ENCODE measurements at places on chromosomes 3 and 15.

- no peak for DNase-seq
Measured at GRCh38 chr15:40306371-40306770, 1.4 kb downstream of the PLCB2 start.

GRCh38 chr3:106809623-106810299, 567.5 kb upstream of the CCDC54 start:
- DNase-seq, result no peak

GRCh38 chr3:48511551-48511950, 7.6 kb upstream of the SHISA5 start:
- DNase-seq, result no peak

- DNase-seq, result no peak
Measured at GRCh38 chr3:161647936-161648470, 151.4 kb downstream of the OTOL1 start.

DNA sequence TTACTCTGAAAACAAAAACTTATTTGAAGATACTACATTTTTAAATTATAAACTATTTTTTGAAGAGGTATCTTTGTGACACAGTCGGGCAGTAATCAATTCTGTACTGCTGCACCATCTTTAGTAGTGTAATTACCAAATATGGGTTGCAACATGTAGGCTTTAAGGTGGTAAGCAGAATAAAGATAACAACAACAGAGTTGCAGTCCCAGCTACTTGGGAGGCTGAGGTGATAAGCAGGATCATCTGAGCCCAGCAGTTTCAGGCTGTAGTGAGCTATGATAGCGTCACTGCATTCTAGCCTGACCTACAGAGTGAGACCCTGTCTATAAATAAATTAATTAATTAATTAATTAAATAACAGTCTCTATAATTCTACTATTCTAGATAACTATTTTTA, 6.0 kb downstream of the PLOD2 start:
- DNase-seq, result no peak

DNA sequence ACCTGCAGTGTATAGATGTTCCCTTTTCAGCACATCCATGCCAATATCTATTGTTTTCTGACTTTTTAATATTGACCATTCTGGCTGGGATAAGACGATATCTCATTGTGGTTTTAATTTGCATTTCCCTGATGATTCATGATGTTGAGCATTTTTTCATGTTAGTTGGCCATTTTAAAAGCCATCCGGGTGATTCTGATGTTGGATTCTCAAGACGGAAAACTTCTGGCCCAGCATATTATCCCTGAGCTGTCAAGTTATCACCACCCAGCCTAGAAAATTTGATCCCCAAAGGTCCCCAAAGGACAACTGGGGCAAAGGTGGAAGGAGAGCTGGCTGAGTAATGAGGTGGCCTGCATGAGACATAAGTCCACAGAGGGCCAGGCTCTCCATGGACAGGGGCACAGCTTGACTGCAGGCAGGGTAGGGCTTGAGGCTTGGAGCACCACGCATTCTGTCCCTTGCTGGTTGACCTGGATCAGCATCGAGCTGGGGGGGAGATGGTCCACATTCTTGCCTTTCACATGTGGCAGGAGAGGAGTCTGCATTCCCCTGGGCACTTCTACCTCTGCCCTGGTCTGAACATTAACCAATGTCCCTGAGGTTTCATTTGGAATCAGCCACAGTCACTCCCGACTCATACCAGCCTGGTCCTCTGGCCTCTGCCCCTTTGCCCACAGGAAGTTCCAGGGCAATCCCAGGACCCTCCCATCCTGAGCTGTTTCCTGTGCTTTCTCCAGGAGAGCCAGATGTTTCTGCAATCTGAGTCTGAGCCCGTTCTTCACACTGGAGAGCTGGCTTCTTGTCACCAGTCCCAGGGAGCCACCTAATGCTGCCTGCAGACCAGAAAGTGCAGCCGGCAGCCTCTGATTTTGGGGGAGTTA, 69.2 kb downstream of the ISG20 start:
- DNase-seq, result no peak

DNA sequence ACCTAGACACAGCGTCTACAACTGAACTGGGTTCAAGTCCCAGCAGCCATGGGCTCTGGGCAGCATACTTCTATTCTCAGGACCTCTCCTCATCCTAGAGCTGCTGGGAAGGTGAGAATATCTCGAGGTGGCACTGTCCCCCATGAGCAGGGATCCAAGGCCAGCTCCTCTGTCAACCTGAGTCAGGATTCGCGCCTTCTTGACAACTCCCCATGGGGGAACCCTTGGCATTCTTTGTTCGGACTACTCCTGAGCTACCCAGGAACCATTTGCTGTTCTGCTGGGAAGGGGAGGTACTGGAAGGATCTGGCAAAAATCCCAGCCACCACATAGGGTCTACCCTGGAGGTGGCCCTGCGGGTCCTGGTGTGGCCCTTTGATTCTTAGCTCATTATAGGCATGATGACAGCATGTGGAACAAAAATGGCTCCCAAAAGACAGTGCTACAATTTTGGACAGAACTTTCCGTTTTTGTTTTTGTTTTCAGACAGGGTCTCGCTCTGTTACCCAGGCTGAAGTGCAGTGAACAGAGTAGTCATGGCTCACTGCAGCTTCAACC, 22.3 kb downstream of the PLXNB1 start:
- no peak for DNase-seq

- no peak for DNase-seq
Measured at GRCh38 chr3:33006571-33007286, 55.3 kb downstream of the CCR4 start.

DNA sequence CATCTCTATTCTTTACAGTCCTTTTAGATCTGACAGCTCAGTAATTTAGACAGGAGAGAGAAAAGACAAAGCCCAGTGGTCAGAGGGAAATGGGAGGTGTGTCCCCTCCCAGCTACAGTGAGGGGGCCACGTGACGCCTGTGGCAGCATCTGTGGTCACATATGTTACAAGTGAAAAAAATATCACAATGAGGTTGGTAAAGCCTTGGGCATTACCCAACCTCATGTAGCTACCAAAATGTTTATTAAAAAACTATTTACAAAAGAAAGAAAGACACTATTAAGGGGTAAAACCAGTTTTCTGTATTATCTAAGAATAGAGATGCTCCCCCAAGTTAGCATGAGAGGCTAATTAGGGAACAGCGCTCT, 42.9 kb upstream of the PLCL2 start:
- no peak for DNase-seq

DNA sequence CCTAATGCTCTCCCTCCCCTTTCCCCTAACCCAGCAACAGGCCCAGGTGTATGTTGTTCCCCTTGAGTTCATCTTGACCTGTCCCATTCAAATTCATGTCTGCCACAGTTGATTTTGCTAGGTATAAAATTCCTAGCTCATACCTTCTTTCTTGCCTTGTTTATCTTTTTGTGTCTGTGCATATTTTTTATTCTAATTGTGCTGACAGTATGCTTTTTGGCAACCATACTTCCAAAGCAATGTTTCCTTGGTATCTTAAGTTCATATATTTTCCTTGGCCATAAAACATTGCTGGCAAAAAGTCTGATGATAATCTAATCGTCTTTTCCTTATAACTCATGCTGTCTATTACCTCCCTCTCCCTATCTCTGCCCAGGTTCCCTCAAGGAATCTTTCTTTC, 15.5 kb downstream of the LNP1 start:
- DNase-seq, result no peak

- no peak for DNase-seq
Measured at GRCh38 chr3:67437090-67437489, 217.3 kb downstream of the SUCLG2 start.

DNA sequence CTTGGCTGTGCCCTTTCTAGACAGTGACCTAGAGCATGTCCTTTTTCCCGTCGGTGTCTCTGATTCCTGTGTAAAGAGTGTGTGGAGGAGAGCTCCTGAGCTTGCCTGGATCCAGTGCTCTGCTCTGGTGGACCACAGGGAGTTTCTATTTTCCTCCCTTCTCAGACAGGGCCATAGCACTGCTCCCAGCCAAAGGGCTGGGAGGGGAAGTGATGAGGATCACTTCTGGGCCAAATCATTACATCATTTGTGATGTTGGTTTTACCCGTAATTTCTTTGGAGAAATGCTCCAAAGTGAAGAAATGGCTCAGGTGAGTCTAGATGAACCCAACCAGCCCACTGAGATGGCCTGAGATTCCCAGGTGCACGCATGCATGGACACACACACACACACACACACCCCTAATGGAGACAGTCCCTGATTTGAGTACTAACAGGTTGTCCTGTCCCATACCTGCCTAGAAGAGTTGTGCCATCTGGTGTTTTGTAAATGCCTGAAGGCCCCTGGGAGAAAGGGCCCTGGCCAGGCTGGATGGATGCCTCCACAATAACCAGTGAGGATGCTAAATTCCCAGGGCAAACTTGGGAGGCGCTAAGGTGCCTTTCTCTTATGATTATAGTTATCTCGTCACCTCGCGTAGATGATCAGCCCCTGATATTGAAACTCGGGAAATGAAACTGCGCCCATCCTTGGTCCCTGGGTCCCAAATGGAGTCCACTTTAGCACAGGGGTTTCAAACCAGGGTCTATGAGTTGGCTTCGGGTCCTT, 86.9 kb downstream of the ASB7 start:
- no peak for DNase-seq

DNA sequence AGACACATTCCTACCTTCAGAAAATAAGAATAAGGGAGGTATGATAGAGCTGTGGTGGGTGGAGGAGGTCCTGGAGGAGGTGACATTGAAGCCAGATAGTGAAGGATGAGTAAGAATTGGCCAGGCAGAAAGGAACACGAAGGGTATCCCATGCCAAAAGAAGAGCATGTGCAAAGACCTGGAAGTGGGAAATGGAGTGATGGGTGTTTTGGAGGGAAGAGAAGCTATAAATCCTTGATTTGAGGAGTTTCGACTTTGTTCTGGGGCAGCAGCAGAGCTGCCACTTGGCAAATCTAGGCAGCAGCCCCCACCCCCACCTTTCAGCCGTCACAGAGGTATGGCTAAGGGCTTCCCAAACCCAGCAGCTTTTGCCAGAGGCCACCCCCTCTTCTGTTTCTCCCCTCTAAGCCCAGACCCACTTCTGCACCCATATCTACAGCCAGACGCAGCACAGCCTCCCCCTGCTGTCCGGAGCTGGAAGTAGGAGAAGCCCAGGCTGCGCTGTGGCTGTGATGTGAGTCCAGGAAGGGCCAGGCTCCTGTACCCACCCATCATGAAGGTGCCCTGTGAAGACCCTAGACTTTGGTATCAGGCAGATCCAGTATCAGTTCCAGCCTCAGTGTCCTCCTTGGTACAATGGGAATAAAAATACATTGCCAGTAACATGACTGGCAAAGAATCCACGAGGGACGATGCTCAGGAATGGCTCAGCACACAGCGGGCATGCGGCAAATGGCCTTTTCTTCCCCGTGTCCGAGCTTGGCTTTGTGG, 188.7 kb upstream of the LINGO1 start:
- peak; percentile 92 for DNase-seq

GRCh38 chr15:45156744-45157455, 27.1 kb downstream of the DUOX1 start:
- no peak for DNase-seq

- DNase-seq, result no peak
Measured at GRCh38 chr3:20047341-20047779, 7.1 kb downstream of the KAT2B start.

DNA sequence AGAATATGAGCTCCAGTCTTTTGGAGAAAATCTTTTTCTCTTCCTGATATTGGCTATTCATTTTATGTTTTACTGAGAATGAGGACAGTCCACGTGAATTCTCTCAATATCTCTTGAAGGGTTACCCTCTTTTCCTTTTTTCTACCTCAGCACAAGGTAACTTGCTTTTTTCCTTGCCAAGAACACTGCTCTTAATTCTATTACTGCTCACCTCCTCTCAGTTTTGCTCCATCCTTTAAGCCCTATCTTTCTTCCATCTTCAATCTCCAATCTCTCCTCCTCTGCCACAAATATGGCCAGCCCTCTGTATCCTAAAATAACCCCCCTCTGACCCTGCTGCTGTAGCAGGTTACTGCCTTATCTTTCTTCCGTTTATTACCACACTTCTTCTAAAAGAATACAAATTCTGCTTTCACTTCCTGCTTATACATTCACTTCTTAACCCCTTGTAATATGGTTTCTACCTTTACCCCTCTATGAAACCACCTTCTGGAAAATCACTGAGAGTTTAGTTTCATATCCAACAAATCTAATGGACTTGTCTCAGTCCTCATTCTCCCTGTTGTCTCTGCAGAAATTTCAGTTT, 89.0 kb downstream of the NFKBIZ start:
- DNase-seq, result no peak

DNA sequence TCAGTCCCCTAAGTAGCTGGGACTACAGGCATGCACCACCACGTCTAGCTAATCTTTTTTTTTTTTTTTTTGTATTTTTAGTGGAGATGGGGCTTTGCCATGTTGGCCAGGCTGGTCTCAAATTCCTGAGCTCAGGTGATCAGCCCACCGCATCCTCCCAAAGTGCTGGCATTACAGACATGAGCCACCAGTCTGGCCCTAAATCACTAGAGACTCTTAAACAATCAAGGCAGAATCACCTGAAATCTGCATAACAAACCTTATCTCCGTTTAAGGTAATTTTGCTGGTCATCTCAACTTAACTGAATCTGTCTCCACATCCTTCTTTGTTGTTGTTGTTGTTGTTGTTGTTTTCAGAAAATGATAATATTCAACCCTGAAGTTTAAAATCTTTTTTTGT, 5.6 kb upstream of the TRMT10C start:
- DNase-seq, result no peak

DNA sequence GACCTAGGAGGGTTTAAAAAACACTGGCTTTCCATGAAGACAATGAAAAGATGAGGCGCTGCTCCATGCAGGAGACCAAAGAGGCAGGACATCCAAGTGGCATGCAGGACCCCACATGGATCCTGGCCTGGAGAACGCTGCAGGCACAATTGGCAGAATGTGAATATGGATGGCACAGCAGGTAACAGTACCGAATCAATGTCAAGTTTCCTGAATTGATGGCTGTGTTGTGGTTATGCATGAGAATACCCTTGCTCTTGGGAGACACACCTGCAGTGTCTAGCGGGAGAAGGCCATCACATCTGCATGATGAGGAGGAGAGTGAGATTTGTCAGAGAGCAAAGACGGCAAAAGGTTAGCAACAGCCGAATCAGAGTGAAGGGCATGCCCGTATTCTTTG, 74.3 kb upstream of the SEC13 start:
- DNase-seq, result no peak

All from spinal cord (tissue), 10 donors.